ENCODE measurements at places on chromosomes 4 and X.

DNA sequence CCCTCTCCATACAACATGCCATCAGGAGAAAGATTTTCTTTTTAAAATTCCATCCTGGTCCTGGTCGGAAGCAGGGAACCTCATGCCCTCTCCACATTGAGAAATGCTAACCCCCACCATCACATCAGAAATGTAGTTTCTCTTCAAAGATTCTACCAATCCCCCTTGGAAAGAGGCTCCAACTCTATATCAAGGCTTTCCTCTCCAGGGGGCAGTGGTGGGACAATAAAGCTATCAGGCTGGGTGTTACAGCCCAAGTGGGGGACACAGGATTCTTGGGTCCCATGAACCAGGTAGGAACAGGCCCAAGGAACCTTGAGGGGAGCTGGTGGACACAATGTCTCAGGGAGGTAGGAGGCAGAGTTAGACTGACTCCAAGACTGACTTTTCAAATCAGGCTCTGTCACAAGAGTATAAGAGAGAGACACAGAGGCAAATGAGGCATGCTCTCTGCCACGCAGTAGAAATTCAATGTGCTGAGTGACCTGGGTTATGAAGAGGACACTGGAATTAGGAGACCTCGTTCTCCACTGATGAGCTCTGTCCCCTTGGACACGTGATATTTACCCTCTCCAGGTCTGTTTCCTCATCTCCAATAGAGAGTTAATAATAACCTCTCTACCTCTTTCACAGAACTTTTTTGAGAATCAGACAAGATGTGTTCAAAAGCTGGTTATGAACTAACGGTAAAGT lies 4.5 kb downstream of the GJB1 start:
- no peak for DNase-seq

GRCh38 chrX:35444671-35445355 lies 353.3 kb upstream of the MAGEB16 start:
- no peak for DNase-seq

DNA sequence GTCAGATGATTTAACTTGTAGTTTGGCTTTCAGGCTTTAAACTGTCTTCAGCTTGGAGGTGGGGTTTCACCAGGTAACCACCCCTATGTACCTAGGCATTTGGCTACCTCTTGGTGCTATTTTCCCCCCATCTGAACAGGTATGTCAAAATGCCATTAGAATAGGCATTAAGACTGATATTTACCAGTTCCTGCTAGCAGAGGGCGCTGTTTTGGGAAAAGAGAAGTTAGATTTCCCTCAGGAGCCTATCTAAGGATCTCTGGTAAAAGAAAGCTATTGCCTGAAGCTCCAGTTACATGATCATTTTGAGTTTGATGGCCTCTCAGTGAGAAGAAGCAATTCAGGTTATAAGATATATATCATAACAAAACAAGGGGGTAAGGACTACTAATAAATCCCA lies 879.1 kb downstream of the SH3BGRL start:
- DNase-seq: no peak

DNA sequence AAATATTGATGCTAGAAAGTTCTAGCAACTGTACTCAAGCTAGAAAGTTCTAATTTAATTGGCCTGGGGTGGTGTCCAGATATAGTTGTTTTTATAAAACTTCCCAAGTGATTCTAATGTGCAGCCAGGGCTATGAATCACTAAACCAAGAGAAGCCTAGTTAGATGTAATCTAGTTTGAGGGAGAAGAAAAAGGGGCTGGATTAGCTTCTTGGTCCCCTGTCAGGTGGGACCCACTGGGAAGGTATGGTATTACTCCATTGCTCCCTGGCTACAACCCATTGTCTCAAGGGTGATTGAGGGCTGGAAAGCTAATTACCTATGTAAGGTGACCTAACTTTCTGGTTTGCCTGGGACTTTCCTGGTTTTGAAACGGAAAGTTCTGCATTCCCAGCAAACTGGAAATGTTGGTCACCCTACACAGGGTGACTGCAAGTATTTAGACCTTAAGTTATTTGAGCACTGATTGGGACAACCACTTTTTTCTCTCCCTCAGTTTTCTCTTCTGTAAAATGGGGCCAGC lies 23.9 kb upstream of the MSN start:
- no peak for DNase-seq

DNA sequence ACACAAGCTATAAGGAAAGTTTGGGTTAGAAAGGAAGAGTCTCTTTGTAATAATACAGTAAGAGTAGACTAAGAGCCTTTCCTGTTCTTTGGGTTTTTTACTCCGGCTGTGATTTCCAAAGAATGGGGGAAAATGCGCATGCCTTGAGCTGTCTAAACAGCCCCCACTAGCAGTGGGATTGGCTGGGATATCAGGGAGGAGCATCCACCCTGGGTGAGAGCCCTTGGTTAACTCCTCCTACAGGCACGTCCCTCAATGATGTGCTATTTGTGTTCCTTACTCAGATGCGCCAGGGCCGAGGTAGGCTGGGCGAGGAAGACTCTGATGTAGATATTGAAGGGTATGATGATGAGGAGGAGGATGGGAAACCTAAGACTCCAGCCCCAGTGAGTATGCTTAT lies 74.0 kb upstream of the OGT start:
- no peak for DNase-seq

DNA sequence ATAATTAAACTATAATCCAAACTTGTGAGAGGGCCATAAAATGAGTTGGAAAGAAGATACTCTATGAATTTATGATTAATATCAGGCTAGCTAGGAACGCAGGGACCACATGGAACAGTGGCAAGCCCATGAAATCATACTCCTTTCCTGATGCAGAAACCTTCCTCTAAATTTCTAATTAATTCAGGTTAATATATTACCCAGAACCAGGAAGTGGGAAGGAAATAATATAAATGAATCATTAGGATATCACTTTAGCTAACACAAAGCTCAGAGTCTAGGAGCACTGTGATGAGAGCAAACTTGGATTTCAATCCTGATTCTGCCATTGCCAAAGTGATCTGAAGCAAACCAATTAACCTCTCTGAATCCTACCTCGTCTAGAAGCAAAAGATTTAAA lies 68.0 kb downstream of the IQCM start:
- DNase-seq: no peak

Measured in T-helper 9 cell (primary cell).